Type B pancreatic cell (in vitro differentiated cells): ENCODE measurements at places on chromosomes 13 and 19. TPM values are rescaled to one million over a fixed set of nuclear protein-coding genes. Genes with fewer than 3 reads are reported as not detected.

DNA sequence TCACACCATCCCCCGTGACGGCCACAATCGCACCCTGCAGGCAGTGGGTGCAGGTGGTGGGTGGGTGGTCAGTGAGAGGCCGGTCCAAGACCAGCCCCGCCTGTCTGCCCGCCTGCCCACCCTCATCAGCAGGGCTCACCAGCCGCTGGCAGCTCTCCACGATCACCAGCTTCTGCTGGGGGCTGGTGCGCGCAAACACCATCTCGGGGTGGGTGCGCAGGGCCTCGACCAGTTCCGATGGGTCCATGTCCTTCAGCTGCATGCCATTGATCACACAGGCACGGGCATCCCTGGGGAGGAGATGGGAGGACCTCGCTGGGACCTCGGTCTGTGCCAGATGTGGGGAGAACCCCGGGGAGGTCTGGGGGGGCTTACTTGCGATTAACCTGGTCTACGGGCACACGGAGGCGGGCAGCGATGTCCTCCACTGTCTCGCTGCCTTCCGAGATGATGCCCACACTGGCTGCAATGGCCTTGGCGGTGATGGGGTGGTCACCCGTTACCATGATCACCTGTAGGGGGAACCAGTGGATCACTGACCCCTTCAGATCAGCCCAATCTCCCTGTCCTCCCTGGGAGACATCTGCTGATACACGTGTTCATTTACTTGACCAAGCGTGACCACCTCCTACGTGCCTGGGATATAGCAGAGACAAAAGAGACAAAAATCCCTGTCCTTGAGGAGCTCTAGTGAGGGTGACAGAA is 8.0 kb downstream of the ATP4A start:
- no peak for DNase-seq

GRCh38 chr13:44906713-44907112 is 82.6 kb downstream of the NUFIP1 start:
- no peak for DNase-seq

Gene SOHLH2
- 0.77 TPM in 1 of 2 replicates, not detected in the other for total RNA-seq

Gene RNF225
- total RNA-seq: 1.0 and 4.0 TPM in 2 replicates
